Stimulated activated CD4-positive, alpha-beta T cell treated with anti-CD3 and anti-CD28 coated beads, Interleukin-4, amount 100 ng/mL, for 4 hours (primary cell): ENCODE measurements at places on chromosomes 5 and 9.

- no peak for DNase-seq
Measured at GRCh38 chr5:168813184-168813968, 234.2 kb upstream of the PANK3 start.

GRCh38 chr5:143447983-143448382 is 44.5 kb upstream of the NR3C1 start:
- no peak for DNase-seq

- DNase-seq: no peak
Measured at GRCh38 chr5:152689250-152689711, 284.2 kb upstream of the NMUR2 start.

- DNase-seq: no peak
Measured at GRCh38 chr5:76455531-76456133, 52.5 kb downstream of the IQGAP2 start.

DNA sequence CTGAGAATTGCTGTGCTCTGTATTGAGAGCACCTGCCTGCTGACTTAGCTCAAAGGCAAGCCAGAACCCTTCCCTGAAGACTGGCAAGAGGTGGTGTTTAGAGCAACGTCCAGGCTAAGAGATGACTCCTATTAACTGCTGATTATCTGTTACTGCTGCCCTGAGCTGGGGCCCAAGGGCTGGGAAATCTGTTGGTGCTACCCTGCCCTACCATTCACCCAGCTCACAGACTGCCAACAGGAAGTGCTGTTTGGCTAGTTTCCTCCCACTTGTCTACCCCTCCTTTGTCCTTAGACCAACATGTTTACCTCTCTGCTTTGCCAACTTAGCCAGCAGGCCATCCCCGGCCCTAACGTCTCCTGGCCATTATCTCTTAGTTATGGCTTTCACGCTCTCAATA is 6.9 kb downstream of the RAB24 start:
- DNase-seq: no peak

DNA sequence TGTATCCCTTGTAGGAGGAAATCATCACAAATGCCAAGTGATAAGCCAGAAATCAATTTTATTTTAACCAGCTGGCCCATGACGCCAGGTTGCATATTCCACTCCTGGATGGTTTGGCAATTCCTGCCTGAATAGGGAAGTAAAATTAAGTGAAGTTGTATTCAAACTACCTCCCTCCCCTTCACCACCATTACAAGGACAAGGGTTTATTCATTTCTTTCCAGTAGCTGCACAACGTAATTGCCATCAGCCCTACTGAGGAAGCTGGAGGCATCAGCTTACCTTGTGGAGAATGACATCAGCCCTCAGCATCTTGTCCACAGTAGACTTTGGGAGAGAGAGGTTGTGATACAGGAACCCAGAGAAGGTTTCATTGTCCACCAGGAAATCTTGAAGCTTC is 66.6 kb downstream of the ABCA1 start:
- no peak for DNase-seq

GRCh38 chr9:98627296-98627695 is 81.4 kb downstream of the GABBR2 start:
- DNase-seq: no peak
